NCI-H69 (cell line): ENCODE measurements at places on chromosomes 3 and 15.

GRCh38 chr3:128845778-128846485, 33.5 kb upstream of the ACAD9 start:
- peak; percentile 89 for DNase-seq

DNA sequence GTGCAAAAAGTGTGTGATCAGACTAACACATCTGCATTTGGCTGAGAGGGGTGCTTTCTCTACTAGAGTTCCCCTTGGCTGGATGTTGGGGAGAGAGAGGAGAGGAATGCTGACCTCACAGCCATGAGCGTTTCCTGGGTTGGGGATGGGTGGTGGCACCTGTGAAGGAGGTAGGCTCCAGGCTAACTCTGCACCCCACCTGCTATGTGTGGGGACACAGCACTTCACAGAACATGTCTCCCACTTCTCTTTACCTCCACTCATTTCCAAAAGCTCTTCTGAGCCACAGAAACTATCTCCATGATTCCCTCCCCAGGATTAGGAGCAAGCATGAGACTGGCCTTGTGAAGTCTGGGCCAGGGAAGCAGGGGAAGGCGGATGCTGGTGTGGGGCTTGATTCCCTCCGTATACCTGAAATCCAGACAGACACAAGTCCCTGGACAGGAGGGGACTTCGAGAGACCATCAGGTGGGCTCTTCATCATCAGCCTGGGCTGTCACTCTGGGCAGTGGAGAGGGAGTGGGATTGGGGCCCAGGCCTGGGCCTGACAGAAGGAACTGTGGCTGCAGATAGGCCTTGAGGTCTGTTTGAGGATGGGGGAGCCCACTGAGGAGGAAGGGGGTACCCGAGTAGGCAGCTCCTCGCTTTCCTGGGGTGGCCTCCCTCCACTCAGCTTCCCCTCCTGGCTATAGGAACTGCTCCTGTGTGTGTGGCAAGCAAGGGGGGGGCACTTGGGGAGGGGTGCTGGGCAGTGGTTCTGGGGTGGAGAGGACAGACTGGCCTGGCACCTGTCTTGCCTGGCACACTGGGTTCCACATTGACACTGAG, 40.7 kb downstream of the FEM1B start:
- no peak for DNase-seq

- DNase-seq, result no peak
Observed at GRCh38 chr3:166630190-166630589, 749.9 kb downstream of the ZBBX start.

DNA sequence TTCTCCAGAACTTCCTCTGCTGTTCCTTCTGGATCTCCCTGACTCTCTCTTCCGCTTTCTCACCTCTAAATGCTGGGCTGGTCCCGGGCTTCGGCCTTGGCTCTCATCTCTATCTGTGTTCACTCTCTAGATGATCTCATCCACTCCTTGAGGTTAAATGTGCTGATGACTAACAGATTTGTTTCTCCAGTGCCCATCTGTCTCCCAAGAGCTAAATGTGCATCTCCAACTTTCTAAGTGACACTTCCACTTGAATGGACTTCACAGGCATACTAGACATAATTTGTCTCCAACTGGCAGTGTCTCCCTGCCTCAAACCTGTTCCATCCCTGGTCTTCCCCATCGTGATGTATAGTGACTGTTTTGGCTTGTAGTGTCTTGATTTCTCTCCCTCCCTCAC, 95.3 kb downstream of the ITPR1 start:
- no peak for DNase-seq

GRCh38 chr3:134904241-134904771, 109.2 kb downstream of the EPHB1 start:
- peak; percentile 30 for DNase-seq

DNA sequence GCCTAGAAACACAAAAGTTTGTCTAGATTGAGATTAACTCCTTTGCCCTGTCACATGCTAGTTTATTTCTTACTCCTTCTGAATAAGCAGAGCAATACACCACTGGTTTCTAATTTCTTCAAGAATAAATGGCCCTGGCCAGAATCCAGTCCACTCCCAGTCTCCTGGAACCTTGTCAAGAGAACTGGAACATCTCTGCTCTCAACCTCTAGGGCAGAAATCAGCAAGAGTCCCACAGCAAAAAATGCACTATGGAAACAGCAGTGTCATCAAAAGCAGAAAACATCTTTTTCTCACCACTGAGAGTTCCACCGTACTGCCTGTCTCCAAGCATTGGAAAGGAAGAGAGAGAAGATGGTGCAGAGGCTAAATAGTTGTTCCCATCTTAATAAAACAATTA, 35.9 kb upstream of the PPP2R3A start:
- no peak for DNase-seq
